Mesothelial cell of epicardium (in vitro differentiated cells): ENCODE measurements at places on chromosomes 6 and 20. TPM values are rescaled to one million over a fixed set of nuclear protein-coding genes. Genes with fewer than 3 reads are reported as not detected.

- no peak for DNase-seq
Measured at GRCh38 chr20:63194007-63194796, 21.7 kb downstream of the YTHDF1 start.

GRCh38 chr6:19102936-19103335, 715.8 kb downstream of the RNF144B start:
- DNase-seq, result no peak

GRCh38 chr6:144248003-144248402, 37.1 kb upstream of the UTRN start:
- no peak for DNase-seq

DNA sequence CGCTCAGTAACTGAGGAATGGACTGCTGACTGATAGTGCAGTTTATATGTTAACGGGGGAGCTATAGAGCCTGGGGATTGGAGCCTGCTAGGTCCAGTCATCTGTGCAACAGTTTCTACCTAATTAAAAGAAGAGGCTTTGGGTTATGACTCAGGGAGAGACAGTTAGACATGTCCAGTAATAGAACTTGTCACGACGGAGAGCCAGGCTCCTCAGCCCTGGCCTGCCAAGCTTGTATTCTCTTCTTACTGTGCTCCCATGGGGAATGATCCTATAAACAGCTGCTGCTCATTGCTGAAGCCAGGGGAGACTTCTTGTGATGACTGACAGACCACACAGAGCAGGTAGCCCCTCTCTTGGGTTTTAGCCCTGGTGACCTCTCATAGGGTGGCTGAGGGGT, 69.3 kb downstream of the SYNJ2 start:
- DNase-seq, result no peak

GRCh38 chr6:42451333-42452170, at the start of gene TRERF1:
TSS of gene TRERF1 (minus strand) at chr6:42451926. CDS start at chr6:42269590, 182,336 bp downstream.
- DNase-seq, result peak; percentile 76

GRCh38 chr6:44235269-44235668, 11.6 kb upstream of the HSP90AB1 start:
- DNase-seq, result no peak

DNA sequence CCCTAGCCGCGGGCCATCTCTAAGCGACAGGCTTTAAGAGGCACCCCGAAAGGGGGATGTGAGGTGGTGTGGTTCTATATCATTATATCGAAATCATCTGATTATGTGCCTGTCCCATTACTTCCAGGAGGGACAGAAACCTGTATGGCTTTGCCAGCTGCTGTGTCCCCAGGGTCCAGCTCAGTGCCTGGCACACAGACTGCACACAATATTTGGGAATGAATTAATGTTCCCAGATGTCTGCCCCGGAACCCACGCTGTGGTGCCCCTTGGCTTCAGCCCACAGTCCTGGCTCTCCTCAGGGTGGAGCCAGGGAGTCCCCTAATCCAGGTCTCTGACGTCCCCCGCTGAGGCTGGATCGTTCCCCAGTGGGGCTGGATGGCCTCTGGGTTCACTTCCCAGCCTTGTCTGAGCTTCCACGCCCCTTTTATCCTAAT, 8.9 kb upstream of the AHCY start:
- DNase-seq, result no peak

- DNase-seq, result no peak
Measured at GRCh38 chr6:154888421-154889295, 106.5 kb upstream of the TIAM2 start.

GRCh38 chr6:166815629-166816028, 140.7 kb downstream of the RNASET2 start:
- DNase-seq, result no peak

DNA sequence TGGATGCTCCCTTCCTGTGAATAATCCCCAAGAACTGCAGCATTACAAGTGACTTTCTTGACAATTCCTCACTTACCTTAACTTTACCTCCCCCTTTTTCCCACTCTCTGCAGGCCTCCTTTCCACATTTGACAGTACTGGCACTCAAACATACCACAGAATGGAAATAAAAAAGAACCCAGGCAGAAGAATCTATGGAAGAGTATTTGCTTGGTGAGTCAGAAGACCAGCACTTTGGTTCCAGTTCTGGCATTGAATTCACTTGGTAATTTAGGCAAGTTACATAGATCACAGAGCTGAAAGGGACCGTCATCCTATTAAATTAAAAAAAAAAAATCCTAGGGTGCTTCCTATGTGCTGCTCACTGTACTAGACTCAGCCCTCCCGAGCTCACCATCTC, 55.0 kb downstream of the BTBD9 start:
- DNase-seq, result no peak

- no peak for DNase-seq
Measured at GRCh38 chr20:17499041-17499440, 32.1 kb downstream of the BFSP1 start.

DNA sequence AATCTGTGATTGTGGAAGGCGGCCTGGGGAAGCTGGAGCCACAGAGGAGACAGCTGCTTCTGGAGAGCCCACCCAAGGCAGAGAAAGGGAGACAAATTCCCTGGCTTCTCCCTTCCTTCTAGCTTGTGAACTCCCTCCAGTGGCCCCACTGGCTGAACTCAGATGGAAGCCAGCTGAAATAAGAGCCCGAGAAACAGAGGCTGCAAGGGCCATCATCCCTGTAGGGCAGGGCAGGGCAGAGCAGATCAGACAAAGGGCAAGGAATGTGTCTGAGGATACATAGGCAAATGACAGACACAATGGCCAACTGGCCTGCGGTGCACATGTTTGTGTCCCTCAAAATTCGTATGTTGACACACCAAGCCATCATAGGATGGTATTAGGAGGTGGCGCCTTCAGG, 25.3 kb downstream of the MDFI start:
- DNase-seq, result no peak

GRCh38 chr20:63020681-63021080, 13.9 kb upstream of the BHLHE23 start:
- no peak for DNase-seq

DNA sequence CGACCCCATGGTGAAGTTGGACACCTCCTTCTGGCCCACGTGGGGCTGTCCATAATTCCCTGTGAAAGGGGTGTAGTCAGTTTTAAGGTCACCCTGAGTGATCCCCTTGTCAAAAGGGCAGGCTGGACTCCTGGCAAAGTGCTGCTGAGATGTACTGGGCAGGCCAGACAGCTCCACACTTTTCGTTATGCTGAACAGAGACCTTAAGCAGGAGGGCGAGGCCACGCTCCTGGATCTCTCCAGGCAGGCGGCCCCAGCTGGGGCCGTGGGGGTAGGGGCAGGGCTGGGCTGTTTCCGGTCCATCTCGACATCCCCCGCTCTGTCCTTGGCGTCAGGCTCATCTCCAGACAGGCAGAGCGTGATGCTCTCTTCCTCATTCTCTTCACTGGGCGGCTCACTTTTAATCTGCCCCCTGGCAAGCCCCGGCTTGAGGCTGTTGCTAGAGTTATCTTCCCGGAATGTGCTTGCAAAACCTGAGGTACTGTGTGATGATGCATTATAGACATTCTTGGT, 56.7 kb downstream of the GJA10 start:
- DNase-seq, result peak; percentile 42

- no peak for DNase-seq
Measured at GRCh38 chr6:144296973-144297372, 11.8 kb downstream of the UTRN start.

- no peak for DNase-seq
Measured at GRCh38 chr6:112502351-112503090, 155.4 kb downstream of the RFPL4B start.

DNA sequence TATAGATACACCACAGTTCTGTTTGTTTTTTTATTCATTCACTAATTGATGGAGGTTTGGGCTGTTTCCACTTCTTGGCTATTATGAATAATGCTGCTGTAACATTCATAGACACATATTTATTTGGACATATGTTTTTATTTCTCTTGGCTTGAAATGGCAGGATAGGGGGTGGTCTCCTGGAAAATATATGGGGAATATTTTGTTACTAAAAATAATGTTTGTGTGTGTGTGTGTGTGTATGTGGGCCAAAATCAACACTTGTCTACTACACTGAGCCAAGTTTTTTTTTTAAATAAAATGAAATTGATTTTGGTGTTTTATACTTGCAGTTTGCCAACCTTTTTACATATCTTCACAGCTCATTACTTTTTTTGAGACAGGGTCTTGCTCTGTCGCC, 264.4 kb upstream of the SULF2 start:
- DNase-seq, result no peak

- no peak for DNase-seq
Measured at GRCh38 chr6:159826968-159827647, 27.0 kb downstream of the PNLDC1 start.

- DNase-seq, result no peak
Measured at GRCh38 chr6:15949982-15950381, 178.9 kb upstream of the MYLIP start.

DNA sequence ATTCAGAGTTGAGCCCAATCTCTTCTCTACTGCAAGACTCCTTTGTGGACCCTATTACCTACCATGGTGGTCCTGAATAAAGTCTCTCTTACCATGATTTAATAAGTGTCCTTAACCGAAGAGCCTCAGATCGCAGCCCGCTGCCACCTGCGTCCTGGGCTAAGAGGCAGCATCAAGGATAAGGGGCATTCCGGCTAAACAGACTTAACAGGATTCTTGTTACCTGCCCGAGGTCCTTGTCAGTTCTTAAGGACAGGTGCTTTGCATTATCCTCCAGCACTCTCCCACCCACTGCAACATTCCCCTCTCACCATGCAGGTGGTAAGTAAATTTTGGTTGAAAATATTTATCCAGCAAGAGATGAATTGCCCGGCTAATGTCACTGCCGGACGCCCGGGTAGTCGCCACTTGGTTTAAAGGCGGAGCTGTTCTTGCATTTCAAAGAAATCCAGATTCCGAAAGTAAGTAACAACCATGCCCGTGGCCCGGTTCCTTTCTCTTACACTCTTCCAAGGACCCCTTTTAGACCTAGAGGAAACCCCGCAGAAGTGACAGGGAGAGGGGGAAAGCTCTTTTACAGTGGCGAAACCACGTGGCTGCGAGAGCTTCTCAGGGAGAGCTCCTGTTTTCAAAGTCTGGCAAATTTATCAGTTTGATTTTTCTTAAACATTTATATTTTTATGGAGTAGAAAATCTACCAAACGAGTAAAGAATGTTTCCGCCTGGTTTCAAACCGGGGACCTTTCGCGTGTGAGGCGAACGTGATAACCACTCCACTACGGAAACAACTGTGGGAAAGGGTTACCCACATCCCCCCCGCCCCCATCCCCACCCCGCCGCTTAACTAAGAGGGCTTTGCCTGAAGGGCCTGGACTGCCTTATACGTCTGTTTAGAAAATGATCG, 41.9 kb upstream of the PRSS16 start:
- DNase-seq, result no peak

DNA sequence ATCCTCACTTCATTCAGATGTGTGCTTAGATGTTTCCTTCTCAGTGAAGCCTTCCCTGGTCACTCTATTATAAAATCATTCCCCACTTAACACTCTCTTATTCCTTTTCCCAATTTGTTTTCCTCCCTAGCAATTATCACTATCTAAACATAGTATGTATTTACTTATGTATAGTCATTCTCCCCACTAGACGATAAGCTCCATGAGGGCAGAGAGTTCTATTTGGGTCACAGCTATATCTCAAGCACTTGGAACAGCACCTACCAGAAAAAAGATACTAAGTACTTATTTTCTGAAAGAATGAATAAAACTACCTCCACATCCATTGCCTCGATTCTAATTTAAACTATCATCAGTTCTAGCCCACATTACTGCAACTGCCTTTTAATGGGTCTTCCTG, 36.5 kb downstream of the USP49 start:
- DNase-seq, result no peak

DNA sequence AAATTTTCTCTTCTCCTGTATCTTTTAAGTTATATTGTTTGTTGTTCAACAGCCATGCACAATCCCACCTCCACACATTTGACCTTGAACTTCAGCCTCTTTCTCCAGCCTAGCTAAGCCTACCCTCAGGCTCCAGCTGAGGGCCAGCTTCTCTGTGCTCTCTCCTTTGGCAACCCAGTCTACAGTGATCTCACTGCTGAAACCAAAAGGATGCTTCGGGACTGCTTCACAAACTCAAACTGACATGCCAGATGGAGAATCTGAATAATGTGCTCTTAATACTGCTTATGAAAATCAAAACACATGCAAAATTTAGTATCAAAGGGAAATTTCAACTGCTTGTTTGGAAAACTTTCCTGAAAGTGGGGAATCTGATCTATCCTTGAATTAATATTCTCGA, 16.1 kb upstream of the RIN2 start:
- no peak for DNase-seq

DNA sequence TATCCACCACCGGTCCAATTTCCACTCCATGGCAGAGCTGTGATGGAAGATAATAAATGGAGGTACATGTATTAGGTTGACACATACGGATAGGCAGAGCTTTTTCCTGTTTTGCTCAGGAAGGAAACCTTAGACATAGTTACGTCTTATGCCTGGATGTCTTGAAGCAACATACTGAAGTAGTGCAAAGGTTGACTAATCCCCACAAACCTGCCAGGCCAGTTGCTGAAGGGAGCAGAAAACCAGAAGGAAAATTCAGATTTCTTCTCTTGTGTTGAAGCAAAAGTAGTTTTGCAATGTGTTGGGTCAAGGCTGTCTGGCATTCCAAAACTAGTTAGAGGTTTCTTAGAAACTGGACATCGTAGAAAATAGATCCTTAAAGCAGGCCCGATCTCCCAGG, 68.7 kb downstream of the PHACTR1 start:
- no peak for DNase-seq

- no peak for DNase-seq
Measured at GRCh38 chr6:70680396-70680795, 12.7 kb downstream of the SMAP1 start.

DNA sequence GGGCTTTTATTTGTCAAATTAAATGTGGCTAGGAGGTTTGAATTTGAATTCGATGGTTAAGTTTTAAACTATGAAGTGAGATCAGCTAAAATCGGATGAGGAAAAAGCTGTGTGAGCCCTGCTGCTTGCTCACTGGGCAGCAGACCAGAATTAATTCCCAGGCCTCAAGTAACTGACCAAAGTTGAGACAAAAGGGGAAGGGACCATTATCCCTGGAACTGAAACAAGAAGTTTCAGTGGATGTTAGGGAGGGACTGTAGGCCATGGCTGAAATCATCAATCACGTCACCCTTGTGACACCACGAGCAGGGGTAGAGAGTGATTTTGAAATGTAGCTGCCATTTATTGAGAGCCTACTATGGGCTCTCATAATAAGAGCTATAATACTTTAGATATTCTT, 7.0 kb upstream of the PRSS35 start:
- DNase-seq, result no peak

- DNase-seq, result peak; percentile 73
Measured at GRCh38 chr20:63495741-63496595, 2.9 kb downstream of the EEF1A2 start.

SALL4 gene
- total RNA-seq, result 14.8 to 20.5 TPM (median 18.9 TPM) in 3 replicates

ZSCAN23 gene
- 10.4 to 13.9 TPM (median 13.5 TPM) in 3 replicates for total RNA-seq

SLCO4A1 gene
- 3.7 to 4.5 TPM (median 4.3 TPM) in 3 replicates for total RNA-seq

ELOVL2 gene
- total RNA-seq, result 1.6 to 1.8 TPM (median 1.6 TPM) in 3 replicates

RNF182 gene
- total RNA-seq, result 4.1 to 5.1 TPM (median 4.2 TPM) in 3 replicates

ZC2HC1B gene
- 0.29 TPM in 1 of 3 replicates, not detected in the others for total RNA-seq

STMND1 gene
- 0.34 to 0.38 TPM in 2 of 3 replicates, not detected in the other for total RNA-seq

ULBP1 gene
- 0.07 to 0.11 TPM (median 0.11 TPM) in 3 replicates for total RNA-seq

NOX3 gene
- total RNA-seq, result not detected in 3 replicates

KIF6 gene
- total RNA-seq, result 1.2 to 1.4 TPM (median 1.3 TPM) in 3 replicates

SRMS gene
- total RNA-seq, result not detected in 3 replicates
